ENCODE measurements at places on chromosomes 1 and 21. TPM values are rescaled to one million over a fixed set of nuclear protein-coding genes. Genes with fewer than 3 reads are reported as not detected.

Gene ANGPTL7
- not detected for total RNA-seq

Gene SERTAD4
- not detected for total RNA-seq

Gene LCE3D
- not detected for total RNA-seq

Gene SPRR2E
- total RNA-seq = not detected

Gene OPRD1
- not detected for total RNA-seq

Gene TSPAN2
- total RNA-seq = 0.60 TPM

- no peak for DNase-seq
These were observed 18.1 kb downstream of the KHDRBS1 start for GRCh38 chr1:32031578-32032274.

DNA sequence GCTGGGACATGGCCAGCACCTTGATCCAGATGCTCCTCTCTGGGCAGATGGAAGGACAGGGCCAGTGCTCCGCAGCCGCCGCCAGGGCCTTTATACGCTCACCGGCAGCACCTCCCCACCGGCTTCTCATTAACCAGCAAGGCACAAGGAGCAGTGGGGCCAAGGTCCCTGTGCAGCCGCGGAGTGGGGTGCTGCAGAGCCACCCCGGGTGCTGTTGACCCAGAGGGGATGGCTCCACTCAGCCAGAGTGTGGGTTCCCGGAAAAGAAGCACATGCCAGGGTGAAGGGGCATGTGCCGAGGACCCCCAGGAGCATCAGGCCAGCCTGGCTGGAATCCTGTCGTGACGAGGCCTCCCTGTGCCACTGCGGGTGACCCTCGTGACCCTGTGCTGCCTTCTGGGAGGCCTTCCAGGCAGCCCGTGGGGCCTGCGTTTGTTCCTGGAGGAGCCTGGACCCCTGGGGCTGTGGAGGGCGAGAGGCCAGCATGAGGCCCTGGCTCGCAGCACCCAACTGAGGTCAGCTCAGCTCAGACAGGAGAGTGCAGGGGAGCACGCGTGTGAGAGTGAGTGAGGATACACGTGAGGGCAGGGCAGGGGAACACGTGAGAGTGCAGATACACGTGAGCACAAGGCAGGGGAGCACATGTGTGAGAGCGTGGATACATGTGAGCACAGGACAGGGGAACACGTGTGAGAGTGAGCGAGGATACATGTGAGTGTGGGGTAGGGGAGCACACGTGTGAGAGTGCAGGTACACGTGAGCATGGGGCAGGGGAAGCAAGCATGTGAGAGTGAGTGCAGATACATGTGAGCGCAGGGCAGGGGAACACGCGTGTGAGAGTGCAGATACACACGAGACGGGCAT is at the start of gene FTCD:
FTCD (minus strand) TSS at position 66 of the 864 bp plus-strand sequence; CDS start at position 10, 56 bp downstream.
- peak; percentile 94 for DNase-seq

- DNase-seq = peak; percentile 27
These were observed 2.1 kb upstream of the GPR61 start for GRCh38 chr1:109537450-109538178.

DNA sequence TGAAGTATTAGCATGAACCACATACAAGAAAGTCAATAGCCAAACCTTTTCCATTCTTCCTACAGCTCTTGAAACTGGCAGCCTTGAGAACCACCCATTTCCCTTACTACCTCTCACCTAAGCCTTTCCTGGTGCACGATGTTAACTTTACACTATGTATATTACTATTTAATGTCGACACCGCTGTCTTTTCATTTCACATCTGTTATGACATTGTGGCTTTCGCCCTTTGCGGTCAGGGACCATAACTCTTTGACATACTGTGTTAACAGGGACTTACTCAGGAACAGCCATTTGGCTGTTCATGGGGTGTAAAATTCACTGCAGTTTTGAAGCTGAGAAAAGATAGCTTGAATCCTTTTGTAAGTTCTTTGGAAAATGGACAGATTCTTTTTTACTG is 21.1 kb upstream of the GPR88 start:
- DNase-seq = no peak

- no peak for DNase-seq
These were observed 25.1 kb downstream of the PTBP2 start for GRCh38 chr1:96746440-96747420.

- DNase-seq = no peak
These were observed 22.9 kb upstream of the RALGPS2 start for GRCh38 chr1:178702146-178702545.

DNA sequence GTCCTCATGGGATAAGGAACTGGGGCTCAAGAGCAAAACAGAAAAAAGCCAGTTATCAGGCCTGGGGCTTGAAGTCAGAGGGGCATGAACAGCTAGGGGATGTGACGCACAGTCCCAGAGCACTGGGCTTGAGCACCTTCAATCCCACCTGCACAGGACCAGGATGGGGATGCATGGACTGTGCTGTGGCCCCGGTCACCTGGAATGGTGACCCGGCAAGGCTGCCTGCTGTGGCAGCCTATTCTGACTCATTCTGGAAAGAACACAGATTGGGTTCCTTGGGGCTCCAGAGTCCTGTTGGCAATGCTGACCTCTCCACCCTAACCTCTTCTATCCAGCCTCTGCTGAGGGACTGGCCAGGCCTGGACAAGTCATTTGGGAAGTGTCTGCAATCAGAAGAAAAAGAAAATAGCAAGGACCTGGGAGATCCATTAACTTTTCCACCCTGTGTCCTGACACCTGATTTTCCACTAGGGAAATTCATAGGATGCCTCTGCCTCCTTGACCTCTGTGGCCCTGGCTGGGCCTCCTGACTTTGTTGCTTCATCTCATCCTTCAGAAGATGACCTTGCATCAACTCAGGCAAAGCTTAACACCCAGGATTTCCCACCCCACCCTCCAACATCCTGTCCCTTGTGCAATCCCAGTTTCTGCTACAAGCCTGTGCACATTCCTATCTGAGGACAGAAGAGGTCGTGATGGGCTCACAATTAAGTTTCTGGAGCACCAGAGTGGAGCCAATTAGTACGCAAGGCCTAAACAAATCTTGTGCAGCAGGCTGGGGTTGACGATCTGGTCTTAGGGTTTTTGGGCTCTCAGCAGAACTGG is 17.9 kb upstream of the FMOD start:
- no peak for DNase-seq

- DNase-seq = no peak
These were observed at the start of gene CYP4X1 for GRCh38 chr1:47023268-47024140. Gene CYP4X1, plus strand, starts transcription at chr1:47023669. Its CDS starts 149 bp downstream, at chr1:47023818.

- no peak for DNase-seq
These were observed 46.5 kb downstream of the RNF11 start for GRCh38 chr1:51282605-51283004.

- no peak for DNase-seq
These were observed 135.8 kb downstream of the PTPRU start for GRCh38 chr1:29372108-29372507.

DNA sequence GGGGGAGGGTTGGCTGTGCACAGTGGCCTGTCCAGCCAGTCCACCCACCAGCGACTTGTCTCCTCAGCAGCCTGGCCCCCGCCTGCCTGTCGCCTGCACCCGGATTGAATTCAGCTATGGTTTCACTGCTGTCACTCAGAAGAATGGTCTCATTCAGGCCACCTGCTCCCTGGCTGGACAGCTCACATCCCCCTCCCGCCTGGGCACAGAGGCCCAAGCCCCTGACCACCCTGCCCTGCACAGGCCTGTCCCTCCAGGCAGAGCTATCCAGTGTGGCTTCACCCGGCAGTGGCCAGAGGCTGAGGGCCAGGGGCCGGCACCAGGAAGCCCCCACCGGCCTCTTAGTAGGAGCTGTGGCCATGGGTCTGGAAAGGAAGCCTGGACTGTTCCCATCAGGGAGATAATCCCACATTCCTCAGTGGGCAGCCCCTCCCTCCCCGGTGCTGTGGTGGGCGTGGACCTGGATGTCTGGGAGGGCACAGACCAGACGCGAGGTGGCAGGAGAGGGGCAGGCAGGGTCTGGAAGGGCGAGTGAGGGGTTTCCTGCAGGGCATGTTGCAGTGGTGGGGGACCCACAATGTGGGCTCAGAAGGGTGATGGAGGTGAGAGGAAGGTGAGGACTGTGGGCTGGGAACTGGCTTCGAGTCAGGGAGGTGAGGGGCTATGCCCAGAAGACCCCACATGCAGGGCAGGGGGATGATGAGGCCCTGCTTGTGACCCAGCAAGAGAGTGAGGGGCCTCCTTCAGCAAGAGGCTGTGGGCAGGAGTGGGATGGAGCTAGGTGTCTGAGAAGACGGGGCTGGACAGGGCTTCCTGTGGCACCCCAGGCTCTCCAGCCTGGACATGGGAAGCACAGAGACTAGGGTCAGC is 30.4 kb downstream of the WNT9A start:
- no peak for DNase-seq

DNA sequence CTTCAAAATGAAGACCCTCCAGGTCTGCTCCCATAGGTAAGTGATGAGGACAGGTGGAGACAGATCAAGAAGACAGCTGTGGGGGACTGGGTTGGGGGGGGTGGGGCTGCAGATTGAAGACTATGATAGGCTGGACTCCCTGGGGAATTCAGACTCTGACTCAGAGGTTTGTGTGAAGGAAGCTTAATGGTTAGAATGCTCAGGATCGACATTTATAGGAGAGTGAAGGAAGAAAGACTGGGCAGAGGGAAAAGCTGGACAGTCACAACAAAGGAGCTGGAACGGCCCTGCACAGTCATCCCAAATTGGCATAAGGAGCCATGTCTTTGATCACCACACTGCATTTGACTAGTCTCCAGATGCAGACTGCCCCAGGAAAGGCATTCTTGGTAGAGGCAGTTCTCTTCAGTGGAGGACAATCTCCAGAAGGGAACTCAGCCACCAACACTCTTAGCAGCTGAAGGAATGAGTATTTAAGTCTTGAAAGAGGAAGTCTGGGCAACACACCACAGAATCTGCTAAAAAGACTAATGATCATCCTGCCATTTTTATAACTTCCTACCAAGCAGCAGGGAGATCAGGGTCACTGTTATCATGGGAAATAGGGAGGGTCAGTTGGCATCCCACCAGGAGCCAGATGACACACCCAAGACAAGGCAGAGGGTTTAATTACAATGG is 120.0 kb upstream of the ZC3H11B start:
- DNase-seq = no peak

- DNase-seq = no peak
These were observed 54.8 kb upstream of the MUTYH start for GRCh38 chr1:45395051-45395450.

GRCh38 chr1:18240906-18241305 is 133.3 kb downstream of the IGSF21 start:
- DNase-seq = no peak

DNA sequence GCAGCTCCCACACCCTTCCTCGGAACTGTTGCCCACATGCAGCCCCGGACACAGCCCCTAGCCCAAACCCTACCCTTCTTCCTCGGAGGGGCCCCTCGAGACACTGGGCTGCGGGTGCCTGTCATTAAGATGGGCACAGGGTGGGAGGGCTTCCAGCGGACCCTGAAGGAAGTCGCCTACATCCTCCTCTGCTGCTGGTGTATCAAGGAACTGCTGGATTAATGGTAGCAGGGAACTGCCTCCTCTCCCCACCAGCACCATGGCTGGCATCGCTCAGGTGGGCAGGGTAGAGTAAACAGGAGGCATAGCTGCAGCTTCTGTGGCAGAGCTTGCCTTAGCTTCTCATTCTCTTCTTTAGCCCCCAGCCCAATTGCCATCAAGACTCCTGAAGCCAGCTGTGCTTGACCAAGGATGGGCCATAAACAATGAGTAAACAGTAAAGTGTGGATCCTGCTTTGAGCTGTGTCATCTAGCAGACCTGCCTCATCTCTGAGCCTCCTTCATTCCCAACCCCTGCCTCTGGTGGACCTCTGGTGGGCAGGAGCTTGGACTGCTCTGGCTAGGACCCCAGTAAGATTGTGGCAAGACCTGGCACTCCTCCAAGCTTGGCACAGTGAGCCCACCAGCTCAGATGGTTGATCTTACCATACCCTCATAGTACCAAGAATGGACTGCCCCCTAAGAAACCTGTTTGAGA is at the start of gene LENEP:
LENEP (plus strand) TSS at position 15 of the 697 bp plus-strand sequence; CDS start at position 37, 22 bp downstream.
- DNase-seq = no peak

- no peak for DNase-seq
These were observed 4.4 kb downstream of the CHIT1 start for GRCh38 chr1:203225071-203225470.

- no peak for DNase-seq
These were observed 220.7 kb downstream of the LTN1 start for GRCh38 chr21:28771790-28772501.

GRCh38 chr21:26397545-26397944 is 175.5 kb downstream of the CYYR1 start:
- no peak for DNase-seq

DNA sequence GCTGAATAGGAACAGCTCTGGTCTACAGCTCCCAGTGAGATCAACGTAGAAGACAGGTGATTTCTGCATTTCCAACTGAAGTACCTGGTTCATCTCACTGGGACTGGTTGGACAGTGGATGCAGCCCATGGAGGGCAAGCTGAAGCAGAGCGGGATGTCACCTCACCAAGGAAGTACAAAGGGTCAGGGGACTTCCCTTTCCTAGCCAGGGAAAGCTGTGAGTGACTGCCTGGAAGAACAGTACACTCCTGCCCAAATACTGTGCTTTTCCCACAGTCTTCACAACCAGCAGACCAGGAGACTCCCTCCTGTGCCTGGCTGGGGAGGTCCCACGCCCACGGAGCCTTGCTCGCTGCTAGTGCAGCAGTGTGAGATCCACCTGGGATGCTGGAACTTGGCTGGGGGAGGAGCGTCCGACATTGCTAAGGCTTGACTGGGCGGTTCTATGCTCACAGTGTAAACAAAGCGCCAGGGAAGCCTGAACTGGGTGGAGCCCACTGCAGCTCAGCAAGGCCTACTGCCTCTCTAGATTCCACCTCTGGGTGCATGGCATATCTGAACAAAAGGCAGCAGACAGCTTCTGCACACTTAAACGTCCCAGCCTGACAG is 14.7 kb downstream of the CR1L start:
- DNase-seq = no peak

DNA sequence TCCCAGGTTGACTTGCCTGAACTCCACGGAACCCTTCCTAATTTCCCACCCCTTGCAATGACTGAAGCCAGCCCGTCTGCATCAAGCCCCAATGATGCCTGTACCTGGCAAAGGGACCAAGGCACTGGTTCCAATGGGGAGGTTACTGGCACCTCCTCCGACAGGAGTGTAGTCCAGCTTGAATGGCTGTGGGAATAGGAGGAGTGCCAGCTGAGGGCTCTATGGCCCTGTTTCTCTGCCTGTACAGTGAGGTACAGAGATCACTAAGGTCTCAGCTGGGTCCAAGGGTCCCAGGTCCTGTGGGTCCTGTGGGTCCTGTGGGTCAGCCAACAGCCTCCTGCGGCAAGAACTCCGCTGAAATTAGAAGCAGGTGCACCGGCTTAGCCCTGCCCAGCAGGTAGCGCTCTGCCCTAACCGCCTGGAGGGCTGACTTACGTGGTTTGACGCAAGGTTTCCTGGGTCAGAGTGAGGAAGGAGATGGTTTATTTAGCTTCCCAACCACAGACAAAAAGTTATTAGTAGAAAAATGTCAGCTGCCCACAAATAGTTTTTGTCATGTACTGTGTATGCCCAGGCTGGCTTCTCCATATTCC is 9.9 kb upstream of the SPRR4 start:
- peak; percentile 76 for DNase-seq

DNA sequence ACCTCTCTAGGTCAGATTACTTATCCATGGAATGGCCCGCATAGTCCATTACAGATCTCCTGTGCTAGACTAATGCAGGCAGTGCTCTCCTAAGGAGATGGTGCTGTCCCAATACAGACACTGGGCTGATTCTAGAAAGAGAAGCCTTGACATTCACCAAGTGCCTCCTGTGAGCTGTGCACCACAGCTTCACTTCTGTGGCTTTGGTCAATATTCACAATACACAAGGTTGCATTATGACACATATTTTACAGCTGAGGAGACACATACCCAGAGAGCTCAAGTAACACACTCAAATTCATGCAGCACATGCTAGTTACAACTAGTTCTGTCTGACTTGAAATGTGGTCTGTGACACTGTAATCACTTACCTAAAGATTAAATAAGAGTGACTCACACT is 59.4 kb upstream of the LRRC8B start:
- no peak for DNase-seq

All from left lobe of liver (tissue), 2 donors.